ENCODE measurements at places on chromosomes 4 and X.
A peak's percentile ranks its signal among the peaks of the same experiment; 100 is the strongest.

GRCh38 chr4:81684352-81684751 is 212.6 kb upstream of the RASGEF1B start:
- DNase-seq, result no peak

DNA sequence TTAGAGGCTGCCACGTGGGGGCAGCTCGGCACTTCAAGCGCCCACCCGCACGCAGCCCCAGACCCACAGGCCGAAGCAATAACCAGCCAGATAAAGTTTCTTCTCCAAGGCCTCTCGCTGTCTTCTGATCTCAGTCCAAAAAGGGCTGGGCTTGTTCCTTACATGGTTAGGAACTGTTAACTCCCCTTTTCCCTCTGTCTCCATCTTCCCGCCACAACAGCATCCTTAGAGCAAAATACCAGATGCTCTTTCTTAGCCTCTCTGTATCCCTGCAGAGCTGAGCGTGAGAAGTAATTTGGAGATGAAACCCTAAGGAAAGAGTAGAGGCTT is 23.4 kb upstream of the KIAA1210 start:
- no peak for DNase-seq

DNA sequence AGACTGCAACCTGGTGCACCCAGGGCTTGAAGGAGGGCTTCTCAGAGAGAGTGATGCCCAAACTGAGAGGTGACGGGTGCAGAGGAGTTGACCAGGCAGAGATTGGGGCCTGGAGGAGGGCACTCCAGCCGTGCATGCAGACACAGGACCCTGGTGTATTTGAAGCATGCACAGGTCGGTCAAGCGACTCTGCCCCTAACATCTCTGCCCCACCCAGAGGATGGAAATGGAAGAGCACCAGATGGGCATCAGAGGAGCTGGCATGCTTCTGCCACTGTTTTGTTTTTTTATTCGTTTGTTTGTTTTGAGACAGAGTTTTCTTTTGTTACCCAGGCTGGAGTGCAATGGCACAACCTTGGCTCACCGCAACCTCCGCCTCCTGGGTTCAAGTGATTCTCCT is 320.9 kb downstream of the EVC2 start:
- no peak for DNase-seq

GRCh38 chr4:26962720-26963119 is 102.1 kb downstream of the STIM2 start:
- no peak for DNase-seq

DNA sequence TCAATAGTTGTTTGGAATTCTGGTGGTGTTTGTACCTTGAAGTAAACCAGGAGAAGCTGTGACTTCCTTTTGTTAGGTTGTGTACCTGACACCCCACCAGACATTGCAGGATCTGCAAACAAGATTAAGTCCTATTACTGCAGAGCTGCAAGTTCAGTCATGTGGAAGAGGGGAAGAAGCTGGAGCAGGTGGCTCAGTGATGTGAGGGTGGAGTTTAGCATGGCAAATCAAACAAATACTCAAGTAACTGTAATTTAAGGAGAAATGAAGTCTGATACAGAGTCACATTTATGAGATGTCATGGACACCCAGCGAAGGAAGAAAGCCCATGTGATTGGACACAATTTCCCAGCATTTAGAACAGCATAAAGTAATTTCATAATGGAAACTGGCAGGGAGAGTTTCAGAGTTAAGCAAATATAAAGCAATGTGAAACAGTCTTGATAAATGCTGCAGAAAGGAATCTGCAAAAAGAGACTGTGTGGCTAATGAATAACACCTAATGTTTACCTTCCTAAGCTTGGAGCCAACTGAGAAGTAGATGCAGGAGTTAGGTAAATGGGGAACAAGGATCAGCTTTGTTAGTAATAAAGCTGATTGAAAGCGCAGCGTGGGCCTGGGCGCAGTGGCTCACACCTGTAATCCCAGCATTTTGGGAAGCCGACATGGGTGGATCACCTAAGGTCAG is 249.1 kb downstream of the GBA3 start:
- DNase-seq, result no peak

DNA sequence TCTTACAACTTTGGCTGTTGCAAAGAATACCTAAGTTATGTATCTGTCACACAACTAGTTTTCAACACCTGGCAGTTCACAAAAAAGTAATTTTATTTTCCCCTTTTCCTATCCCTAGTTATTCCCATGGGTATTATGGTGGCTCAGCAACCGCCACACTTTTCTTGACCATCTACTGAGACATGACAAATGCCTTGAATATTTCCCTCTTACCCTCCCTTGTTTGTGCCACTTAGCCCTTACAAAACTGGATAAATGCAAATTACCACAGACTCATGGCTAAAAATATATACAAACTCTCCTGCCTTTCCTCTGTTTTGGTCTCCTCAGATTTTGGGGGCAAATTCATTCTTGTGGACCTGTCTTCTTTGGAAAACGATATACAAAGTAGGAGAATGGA is 72.1 kb downstream of the AMOT start:
- no peak for DNase-seq

- DNase-seq, result no peak
Measured at GRCh38 chr4:34245276-34245675, 1999.0 kb downstream of the ARAP2 start.

GRCh38 chr4:156321203-156321602 is 367.5 kb upstream of the CTSO start:
- DNase-seq, result no peak

- no peak for DNase-seq
Measured at GRCh38 chr4:3384391-3384770, 57.4 kb upstream of the HGFAC start.

DNA sequence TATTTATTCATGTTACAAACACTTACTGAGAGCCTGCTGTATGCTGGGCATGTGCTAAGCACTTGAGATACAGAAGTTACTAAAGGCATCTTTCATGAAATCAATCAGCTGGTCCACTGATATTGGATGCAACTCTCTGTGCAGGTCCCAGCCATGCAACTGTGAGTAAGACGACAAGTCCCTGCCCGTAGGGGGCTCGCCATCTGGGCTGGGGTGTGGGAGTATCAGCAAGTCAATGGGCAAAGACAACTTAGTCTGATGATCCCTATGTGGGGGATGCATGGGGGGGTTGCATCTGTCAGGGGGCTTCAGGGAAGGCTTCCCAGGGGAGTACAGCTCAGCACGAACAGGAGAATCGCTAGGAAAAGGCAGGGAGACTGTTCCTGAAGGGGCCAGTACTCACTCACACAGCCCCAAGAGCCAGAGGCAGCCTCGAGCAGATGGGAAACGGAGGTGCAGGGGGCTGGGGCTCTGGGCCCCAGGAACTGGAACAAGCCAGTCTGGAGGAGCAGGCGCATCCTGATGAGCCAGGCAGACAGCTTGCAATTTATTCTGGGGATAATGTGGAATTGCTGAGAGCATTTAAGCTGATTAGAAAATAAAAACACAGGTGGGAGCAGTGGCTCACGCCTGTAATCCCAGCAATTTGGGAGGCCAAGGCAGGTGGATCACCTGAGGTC is 40.2 kb downstream of the CRMP1 start:
- no peak for DNase-seq

DNA sequence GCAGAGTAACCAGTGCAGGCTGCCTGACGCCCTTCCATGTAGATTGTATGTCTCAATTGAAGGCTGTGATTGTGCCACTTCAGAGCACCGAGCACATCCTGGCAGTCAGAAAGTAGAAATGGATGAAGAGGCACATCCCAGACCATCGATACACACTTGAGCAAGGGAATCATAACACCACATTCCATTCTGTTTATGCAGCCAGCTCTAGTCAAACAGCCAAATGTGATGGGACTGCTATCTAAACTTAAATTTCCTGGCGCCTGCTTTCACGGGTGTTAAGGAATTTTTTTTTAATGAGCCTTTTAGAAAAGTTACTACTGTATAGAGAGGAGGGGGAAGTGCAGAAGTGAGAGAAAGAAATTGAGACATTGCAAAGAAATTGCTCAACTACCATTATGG is 84.4 kb downstream of the PPARGC1A start:
- DNase-seq, result no peak

- no peak for DNase-seq
Measured at GRCh38 chr4:138090918-138091676, 151.1 kb downstream of the SLC7A11 start.

GRCh38 chrX:1535241-1536041 is 1.5 kb downstream of the P2RY8 start:
- peak; percentile 55 for DNase-seq

GRCh38 chr4:128825226-128825625 is 15.7 kb downstream of the JADE1 start:
- no peak for DNase-seq

All from upper lobe of right lung (tissue), 1 donor.